ENCODE measurements at places on chromosomes 1 and 21.

- peak; percentile 3 for DNase-seq
Measured at GRCh38 chr1:3468236-3469103, 14.0 kb downstream of the ARHGEF16 start.

DNA sequence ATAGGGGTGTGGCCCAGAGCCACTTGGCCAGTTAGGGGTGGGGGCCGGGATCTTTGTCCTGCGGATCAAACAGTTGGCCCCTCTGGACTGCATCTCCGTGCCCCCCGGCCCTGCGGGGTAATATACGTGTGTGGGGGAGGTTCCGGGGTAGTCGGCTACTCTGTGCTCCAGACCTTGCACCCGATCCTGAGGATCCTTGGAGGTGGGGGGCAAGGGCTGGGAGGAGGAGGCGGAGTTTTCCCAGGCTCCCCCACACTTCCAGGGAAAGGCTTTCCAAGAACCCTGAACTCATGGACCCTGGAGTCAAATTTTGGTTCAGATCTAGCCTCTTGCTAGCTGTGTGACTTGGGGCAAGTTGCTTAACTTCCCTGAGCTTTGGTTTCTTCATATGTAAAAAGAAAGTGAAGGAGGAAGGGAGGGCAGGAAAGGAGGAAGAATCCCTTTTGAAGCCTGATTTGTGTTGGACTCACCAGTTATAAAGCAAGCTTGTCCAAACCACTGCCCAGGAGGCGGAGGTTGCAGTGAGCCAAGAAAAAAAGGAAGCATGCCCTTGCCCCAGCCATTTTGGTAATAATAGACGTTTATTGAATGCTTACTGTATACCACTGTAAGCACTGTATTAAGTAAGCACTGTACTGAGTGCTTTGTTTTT is 686 bp downstream of the MIIP start:
- DNase-seq: no peak

- no peak for DNase-seq
Measured at GRCh38 chr1:37867784-37868183, 8.4 kb upstream of the MTF1 start.

DNA sequence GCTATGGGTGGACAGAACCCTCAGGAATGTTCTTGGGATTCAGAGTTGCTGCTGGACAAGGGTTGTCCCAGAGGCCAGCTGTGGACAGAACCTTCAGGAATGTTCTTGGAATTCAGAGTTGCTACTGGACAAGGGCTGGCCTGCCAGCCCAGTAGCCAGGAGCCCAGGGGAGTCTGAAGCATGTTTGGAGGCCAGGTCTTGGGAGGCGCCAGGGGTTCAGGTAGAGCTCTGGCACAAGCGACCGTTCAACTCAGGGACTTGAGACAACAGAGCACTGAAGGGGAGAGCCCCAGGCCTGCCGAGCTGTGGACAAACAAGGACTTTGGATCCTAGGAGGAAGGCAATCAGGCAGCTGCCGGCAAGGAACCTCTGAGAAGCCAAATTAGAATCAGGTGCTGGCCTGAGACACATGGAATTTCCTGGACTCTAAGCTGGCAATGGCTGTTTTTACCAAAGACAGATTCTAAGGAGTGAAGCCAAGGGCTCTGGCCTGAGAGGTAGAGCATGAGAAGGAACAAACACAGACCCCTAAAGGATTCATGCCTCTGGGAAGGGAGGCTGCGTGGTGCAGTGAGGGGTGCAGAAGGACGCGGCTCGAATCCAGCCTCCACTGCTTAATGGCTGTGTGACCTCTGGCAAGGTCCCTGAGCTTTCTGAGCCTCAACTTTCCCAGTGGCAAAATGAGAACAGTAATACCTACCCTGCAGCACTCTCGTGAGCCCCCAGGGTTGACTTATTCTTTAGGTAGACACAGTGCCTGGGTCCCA is 13.4 kb downstream of the PLA2G5 start:
- no peak for DNase-seq

GRCh38 chr21:34077888-34078287 is 4.5 kb downstream of the MRPS6 start:
- DNase-seq: no peak

- no peak for DNase-seq
Measured at GRCh38 chr1:243548516-243548915, 292.7 kb downstream of the SDCCAG8 start.

GRCh38 chr21:32525282-32525681 is 60.0 kb downstream of the TCP10L start:
- DNase-seq: no peak

DNA sequence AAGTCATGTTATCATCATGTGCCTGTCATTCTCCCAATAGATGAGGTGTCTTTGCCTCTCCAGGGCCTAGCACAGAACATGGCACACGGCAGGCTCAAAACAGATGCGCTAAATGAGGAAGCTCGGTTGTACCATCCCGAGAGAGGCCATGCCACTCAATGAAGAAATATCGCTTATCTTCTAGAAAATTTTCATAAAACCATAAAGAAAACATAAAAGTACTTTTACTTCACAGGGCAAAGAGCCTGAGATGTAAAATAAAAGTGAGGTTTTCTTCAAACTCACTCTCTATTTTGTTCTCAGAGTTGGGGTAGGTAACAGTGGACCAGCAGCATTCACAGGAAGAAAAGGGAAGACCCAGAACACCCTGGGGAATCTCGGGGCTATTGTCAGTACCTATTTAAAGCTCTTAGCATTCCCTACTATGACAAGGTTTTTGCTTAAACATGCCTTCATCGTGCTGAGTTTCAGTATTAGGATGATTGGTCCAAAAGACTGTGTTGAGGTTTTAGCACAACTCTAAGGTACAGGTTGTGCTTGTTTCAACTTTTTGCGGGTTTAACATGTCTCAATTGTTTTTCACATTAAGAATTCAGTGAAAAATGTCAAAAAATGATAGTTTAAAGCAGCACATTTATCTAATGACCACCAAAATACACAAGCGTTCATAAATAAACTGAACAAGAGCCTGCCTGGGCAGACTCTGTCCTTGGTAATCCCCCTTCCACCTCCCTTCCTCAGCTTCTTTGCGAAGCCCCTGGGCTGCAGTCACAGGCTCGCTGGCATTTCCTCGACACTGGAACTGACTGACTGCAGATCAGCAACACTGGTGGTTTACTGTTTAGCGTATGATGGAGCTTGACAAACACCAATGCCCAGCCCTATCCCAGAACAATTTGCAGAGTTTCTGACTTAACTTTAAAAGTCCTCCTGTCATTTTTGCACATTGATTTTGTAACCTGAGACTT is 55.6 kb downstream of the COQ8A start:
- no peak for DNase-seq

- no peak for DNase-seq
Measured at GRCh38 chr1:171107262-171107940, 16.7 kb downstream of the FMO3 start.

GRCh38 chr1:111967067-111967690 is 22.3 kb downstream of the KCND3 start:
- DNase-seq: no peak

DNA sequence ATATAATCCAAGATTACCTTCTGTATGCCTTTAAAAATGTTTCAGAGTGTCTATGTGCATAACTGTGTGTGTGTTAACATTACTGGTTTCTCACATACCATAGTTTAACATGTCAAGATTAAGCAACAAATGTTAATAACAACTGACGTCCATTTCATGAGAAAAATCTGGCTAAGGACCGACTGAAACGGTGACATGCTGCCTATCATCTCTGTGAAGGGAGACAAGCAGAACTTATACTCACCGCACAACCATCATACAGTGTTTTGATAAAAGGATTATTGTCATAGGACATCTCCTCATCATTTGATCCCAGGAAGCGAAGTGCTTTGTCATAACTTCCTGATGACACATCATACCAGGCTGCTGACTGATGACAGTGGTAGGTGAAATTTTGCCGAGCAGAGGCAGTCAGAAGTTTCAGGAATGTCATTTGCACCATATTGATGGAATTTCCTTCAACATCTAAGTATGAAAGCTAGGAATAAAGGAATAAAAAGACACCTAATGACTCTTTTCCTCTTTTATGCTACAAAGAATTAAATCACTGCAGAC is 228.8 kb downstream of the COL11A1 start:
- no peak for DNase-seq

GRCh38 chr1:197985351-197985750 is 68.2 kb downstream of the LHX9 start:
- no peak for DNase-seq

- DNase-seq: no peak
Measured at GRCh38 chr1:62398377-62398776, 38.5 kb upstream of the USP1 start.

All from nephron progenitor cell (in vitro differentiated cells).